ENCODE measurements at places on chromosomes 5 and 9. TPM values are rescaled to one million over a fixed set of nuclear protein-coding genes. Genes with fewer than 3 reads are reported as not detected.

Gene RAB3C
- polyA plus RNA-seq, result 0.34 TPM

Gene PCAT7
- 0.05 TPM for polyA plus RNA-seq

DNA sequence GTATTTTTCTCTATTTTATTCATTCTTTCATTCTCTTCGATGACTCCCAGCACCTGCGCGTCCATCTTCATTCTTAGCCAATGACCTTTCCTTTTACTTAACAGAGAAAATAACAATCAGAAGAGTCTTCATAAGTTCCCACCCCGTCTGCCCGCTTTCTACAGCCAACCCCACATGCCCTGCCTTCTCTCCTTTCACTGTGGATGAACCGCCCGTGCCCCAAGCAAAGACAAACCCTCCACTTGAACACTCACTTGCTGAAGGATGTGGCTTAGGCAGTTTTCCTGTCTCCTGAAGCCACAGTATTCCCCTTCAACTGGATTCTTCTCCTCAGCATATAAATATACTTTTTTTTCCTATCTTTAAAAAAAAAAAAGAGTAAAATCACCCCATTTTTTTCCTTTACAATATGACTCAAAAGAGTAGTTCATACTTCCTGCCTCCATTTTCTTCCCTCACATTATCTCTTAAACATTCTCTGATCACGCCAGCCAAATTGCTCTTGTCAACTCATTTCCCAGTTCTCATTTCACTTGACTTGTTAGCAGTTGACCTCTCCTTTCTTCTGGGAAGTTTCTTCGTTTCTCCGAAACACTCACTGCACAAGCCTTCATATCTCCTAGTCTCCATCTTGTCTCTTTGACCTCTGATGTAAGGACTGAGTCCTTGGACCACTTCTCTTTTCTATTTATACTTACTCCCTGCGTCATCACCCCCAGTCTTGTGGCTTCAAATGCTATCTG, 11.1 kb downstream of the NIPSNAP3B start:
- DNase-seq, result no peak

DNA sequence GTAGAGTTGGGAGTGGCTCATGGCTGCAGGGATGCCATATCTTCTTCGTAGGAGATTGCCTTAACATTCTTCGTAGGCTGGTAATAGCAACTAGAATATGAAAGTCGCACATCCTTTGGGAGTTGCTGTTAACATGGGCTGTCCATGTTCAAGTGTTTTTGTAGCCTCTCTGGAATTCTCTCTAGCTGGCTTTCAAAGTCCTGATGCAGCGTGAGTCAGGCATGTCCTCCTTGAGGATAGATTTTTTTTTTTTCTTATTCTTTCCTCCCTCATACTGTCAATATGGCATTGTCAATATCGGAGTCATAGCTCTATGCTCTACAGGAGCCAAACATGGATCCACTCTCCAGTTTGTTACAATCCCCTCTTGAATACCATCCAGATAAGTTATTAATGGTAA, 494.8 kb upstream of the WWC1 start:
- no peak for DNase-seq

DNA sequence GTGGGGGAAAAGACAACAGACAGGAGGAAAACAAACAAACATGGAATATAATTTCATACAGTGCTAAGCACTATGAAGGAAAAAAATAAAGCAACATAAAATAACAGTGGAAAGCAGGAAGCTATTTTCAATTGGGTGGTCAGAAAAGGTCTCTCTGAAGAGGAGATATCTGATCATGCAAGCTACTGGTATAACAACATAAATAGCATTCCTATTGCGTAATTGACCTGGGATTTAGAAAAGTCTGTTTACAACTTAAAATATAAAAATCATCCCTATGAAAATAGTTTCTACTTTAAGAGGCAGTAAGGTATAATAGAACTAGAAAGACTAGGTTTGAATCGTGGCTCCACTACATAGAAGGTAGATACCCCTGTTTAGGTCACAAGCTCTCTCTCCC, 61.4 kb downstream of the FBXW11 start:
- no peak for DNase-seq

Gene SLC34A3
- polyA plus RNA-seq, result not detected

- no peak for DNase-seq
Measured at GRCh38 chr5:149702934-149703646, 27.0 kb upstream of the PPARGC1B start.

- DNase-seq, result no peak
Measured at GRCh38 chr5:17412760-17413671, 85.0 kb upstream of the TAF11L2 start.

DNA sequence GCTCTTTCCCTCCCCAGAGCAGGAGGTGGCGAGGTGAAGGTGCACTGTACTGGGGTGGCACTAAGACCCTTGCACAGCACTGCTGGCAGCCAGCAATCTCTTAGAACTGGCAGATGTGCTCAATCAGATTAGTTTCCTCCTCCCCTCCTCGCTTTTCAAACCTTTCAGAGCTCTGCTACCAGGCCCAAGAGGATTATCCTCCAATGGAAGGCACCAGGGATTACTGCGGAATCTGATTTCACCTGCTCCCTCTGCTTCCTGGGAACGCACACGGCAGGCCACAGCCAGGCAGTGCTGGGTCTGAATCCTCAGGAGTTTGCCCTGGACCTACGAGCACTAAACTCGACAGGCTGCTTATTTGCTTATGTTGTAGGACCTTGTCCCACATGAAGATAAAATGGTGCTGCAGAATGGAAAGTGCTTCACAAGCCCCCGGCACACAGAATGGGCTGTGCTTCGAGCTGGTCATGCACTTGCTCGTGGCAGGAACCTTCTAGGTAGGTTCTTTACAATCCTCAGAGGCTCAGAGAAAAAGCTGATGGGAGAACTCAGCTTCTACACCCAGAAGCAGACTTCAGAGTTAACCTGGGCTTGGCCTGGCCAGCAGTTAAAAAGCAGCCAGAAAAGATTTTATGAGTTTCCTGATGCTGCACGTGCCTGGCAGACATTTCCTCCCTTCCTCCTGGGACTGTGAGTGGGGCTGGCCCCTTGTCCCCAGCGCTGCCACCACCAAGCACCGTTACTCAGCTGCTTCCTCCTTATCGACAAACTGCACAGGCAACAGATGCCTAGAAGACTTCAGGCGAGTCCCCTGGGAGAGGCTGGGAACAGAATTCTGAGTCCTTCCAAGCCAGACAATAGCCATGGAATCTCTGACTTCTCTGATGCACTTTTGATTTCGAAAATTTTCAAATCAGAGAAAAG, 33.1 kb downstream of the FABP6 start:
- DNase-seq, result no peak

GRCh38 chr9:35726931-35727330, 5.1 kb downstream of the TLN1 start:
- peak; percentile 72 for DNase-seq

GRCh38 chr9:90477535-90477934, 165.1 kb downstream of the DIRAS2 start:
- no peak for DNase-seq

DNA sequence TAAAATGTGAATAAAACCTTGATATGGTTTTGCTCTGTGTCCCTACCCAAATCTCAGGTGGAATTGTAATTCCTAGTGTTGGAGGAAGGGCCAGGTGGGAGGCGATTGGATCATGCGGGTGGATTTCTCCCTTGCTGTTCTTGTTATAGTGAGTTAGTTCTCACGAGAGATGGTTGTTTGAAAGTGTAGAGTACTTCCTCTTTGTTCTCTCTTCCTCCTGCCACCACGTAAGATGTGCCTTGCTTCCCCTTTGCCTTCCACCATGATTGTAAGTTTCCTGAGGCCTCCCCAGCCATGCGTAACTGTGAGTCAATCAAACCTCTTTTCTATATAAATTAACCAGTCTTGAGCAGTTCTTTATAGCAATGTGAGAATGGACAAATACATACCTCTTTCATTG, 34.9 kb downstream of the TARS1 start:
- no peak for DNase-seq

DNA sequence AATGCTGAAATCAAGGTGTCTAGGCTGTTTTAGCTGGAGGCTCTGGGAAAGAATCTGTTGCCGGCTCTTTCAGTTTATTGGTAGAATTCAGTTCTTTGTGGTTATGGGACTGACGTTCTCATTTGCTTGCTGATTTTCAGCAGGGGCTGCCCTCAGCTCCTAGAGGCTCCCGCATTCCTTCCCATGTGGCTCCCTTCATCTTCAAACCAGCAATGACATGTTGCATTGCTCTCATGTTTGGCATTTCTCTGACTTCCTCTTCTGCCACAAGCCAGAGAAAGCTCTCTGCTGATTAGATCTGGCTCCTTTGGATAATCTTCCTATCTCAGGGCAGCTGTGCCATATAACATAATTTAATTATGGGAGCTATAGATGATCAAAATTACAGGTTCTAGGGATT, 360.3 kb downstream of the LRRC70 start:
- no peak for DNase-seq

DNA sequence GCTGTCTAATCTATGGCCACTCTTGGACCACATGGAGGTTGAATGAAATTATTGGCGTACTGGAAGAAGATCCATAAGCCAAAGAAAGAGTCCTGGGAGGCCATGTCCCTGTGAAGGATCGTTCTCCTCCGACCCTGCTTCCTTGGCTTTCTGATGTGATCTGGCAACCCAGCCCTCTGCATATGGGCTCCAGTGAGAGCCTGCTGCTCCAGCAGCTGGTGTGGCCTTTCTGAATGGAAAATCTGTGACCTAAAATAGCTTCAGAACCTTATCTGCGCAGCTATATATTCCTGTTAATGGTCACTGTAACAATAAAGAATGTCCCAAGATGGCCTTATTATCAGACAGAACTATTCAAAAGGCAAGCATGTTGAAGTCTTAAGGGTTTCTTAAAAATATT, 40.2 kb upstream of the PHF2 start:
- no peak for DNase-seq

DNA sequence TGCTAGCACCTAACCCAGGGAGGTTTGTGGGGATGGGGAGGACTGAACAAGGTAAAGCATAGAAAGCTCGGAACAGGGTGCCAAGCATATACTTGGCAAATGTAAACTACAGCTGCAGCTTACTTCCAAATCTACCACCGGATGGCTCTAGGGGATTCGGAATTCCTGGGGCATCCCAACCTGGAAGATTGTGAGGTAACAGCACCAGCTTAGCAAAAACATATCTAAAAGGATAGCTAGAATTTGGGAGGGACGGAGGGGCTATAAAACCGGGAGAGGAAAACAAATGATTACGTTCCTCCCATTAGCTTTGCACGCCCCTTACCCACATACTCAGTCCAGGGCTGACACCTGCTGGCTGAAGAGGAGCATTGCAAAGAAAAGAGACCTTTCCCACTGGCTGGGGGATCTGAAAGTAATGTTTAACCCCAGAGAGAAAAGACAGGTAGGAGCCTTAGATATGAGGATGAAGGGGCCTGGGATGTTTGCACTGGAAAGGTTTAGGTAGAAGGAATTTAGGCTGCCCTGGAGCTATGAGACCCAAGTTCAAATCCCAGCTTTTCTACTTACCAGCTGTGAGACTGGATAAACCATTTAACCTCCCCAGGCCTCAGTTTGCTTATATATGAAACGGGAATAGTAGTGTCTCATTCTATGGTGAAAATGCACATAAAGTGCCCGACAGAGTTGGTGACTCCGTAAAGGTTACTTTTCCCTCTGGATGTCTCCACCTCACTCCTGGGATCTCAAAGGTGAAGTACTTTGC, 73.6 kb downstream of the FAM114A2 start:
- no peak for DNase-seq

DNA sequence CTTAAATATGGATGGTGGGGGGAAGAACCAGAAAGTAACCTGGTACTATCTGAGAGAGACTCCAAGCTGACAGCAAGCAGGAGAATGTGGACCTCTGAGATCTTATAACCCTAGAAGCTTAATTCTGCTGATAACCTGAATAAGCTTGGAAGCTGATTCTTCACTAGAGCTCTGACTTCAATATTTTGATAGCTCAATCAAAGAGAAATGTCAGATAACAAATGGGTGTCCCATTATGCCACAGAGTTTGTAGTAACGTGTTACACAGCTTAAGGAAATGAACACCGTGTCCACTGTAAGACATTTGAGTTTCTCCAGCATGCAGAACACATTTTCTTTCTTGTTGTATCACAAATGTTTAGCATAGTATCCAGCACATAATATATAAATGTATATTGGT, 626.7 kb downstream of the CDH12 start:
- DNase-seq, result no peak

DNA sequence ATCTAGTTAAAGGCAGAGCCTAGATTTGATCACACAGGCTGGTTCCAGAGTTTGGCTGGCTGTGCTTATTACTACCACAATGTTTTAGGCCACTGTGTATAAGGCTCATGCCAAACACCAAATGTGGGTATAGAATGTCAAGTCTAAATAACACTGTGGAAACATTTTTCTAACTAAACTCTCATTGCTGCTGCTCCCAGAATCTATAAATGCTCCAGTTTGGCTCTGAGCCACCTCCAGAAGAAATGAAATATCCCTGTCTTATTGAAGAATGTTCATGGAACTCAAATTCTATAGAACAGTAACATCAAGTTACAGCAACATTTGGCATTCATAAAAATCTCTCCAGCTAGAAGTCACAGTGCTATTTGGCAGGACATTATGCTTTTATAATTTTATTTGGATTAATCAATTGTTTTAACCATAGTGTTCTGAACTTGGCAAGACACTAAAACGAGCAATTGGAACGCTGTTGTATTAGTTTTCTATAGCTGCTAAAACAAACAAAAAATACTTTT, 178.1 kb upstream of the COX7C start:
- no peak for DNase-seq

GRCh38 chr5:91110686-91111085, 272.4 kb downstream of the ARRDC3 start:
- DNase-seq, result no peak

Gene KIAA1958
- 0.66 TPM for polyA plus RNA-seq

DNA sequence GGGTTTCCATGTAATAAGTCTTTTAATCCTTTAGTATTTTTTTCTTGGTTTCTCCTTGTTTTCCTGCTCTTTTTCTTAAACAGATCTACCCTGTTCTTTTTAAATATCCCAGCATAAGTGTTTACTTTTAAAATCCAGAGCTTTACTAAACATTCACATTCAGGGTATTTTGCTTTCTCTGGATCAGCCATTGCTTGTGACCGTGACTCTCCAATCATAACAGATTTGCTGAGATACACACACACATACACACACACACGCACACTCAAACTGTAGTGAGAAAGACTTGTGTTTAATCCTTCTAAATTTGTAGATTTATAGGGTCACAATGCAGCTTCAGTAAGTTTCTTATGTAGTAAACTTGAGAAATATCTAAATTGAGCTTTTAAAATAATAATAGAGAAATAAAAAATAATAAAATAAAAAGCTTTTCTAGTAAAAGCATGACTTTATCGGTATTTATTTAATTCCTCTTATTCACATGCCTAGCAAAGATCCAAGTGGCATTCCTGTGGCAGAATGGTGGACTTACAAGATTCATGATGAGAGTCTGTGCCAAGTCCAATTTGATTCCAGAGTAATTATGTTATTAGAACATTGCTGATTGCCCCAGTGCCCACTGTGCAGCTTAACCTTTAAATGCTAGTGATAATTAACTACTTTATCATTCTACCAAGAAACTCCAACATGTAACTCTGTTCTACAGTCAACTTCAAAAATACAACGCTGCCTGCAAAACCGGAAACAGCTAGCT, 129.0 kb downstream of the TLE4 start:
- DNase-seq, result no peak

Gene SLCO6A1
- polyA plus RNA-seq, result not detected

Gene ANKRD34B
- not detected for polyA plus RNA-seq

All from right cardiac atrium (tissue), 5 donors.